ENCODE measurements at places on chromosomes 2 and 18. TPM values are rescaled to one million over a fixed set of nuclear protein-coding genes. Genes with fewer than 3 reads are reported as not detected.

GRCh38 chr2:8115966-8116365, 565.9 kb upstream of the ID2 start:
- DNase-seq = no peak

DNA sequence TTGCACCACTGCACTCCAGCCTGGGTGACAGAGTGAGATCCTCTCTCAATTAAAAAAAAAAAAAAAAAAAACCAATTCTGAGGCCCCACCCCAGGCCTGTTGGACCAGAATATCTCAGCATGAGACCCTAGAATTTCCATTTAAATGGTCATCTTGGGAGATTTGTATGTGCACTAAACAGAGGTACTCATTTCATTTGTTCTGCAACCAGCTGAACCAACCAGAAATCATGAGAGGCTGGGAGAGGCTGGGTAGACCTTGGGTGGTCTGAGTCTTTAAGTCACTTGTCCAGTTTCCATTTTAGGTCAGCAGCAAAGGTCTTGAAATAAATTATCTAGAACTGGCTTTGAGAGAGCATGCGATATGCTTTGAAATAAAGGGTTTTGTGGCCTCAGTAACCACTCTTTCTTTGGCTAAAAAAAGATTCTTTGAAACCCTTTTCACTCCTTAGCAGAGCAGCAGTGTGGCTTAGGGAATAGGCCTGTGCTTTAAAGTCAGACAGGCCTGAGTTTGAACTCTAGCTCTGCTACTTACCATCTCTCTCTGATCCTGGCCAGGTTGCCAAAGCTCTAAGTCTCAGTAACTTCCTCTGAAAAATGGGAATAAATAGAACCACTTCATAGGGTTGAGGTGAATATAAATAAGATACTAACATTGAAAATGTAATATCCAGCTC, 52.6 kb downstream of the QPCT start:
- no peak for DNase-seq

Gene FAM237A
- not detected for polyA plus RNA-seq

Gene GCG
- polyA plus RNA-seq = not detected

- DNase-seq = peak; percentile 98
Measured at GRCh38 chr2:186544255-186544675, 45.6 kb upstream of the ITGAV start.

Gene CCDC102B
- polyA plus RNA-seq = 0.35 TPM

Gene NRP2
- polyA plus RNA-seq = 138 TPM

- DNase-seq = no peak
Measured at GRCh38 chr2:202425036-202425435, 48.9 kb downstream of the BMPR2 start.

GRCh38 chr2:54053830-54054229, 61.6 kb upstream of the ACYP2 start:
- peak; percentile 54 for DNase-seq

- peak; percentile 33 for DNase-seq
Measured at GRCh38 chr18:43596105-43596712, 318.9 kb upstream of the SYT4 start.

Gene ZNF804A
- polyA plus RNA-seq = 0.21 TPM

GRCh38 chr2:200467806-200468681, 41.8 kb downstream of the KCTD18 start:
- no peak for DNase-seq

Gene SCN7A
- not detected for polyA plus RNA-seq

- DNase-seq = peak; percentile 76
Measured at GRCh38 chr2:215830304-215830703, 183.0 kb downstream of the MREG start.

DNA sequence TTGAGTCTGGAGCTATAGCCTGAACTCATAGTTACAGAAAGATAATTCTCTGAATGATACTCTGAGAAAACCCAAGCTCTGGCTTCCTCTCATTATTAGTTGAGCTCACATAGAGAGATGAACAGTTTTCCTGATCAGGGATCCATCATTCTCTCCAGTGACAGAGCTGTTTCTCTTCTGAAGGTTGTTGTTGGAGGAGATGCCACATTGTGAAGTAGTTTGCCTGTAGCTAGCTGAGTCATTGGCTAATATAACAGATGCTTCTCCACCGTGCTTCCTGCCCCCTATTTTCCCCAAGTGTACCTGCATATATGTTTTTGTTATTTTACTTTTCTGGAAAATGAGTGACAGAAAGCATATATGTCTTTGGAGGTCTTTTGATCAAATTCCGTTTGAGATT, 64.6 kb downstream of the OSBPL6 start:
- no peak for DNase-seq

Measured in endothelial cell of umbilical vein (primary cell).